ENCODE measurements at places on chromosomes 16 and 17.

DNA sequence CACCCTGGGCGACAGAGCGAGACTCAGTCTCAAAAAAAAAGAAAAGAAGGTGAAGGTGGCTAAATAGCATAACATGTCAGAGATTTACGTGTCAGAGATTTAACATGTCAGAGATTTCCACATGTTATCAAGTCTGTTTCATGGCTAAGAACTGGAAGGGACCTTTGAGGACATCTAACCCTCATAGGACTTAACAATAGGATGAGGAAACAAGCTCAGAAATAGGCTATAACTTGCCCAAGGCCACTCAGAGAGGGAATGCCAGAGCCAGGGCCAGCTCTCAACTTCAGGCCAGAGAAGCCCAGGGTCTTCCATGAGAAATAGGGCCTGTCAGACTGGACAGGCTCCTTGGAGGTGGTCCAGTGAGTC, 26.8 kb upstream of the ZNF629 start:
- no peak for DNase-seq
- peaks cover 2% of the 10 kb centered on the region for H3K36me3 ChIP-seq
- peak overlapping the region; percentile 87 for H3K4me3 ChIP-seq
- H3K27me3 ChIP-seq: no peaks in the 10 kb centered on the region
- H3K27ac ChIP-seq: peak overlapping the region; percentile 87
- peaks cover 12% of the 10 kb centered on the region for H3K4me1 ChIP-seq

- DNase-seq: no peak
- no peak overlapping the region for H3K4me3 ChIP-seq
- peaks cover 28% of the 10 kb centered on the region for H3K4me1 ChIP-seq
- H3K27me3 ChIP-seq: no peaks in the 10 kb centered on the region
- no peak overlapping the region for H3K27ac ChIP-seq
These were observed 111.3 kb upstream of the NOL11 start for GRCh38 chr17:67606471-67606870.

GRCh38 chr17:38540514-38541045, 65.2 kb downstream of the SRCIN1 start:
- no peak overlapping the region for H3K4me3 ChIP-seq
- H3K27me3 ChIP-seq: peaks cover 82% of the 10 kb centered on the region
- no peaks in the 10 kb centered on the region for H3K4me1 ChIP-seq
- DNase-seq: no peak
- H3K36me3 ChIP-seq: no peaks in the 10 kb centered on the region

GRCh38 chr16:81940781-81941560, 70.3 kb downstream of the SDR42E1 start:
- peaks cover 34% of the 10 kb centered on the region for H3K36me3 ChIP-seq
- no peak overlapping the region for H3K27ac ChIP-seq
- no peaks in the 10 kb centered on the region for H3K4me1 ChIP-seq
- H3K27me3 ChIP-seq: no peaks in the 10 kb centered on the region
- no peak for DNase-seq
- no peak overlapping the region for H3K4me3 ChIP-seq

DNA sequence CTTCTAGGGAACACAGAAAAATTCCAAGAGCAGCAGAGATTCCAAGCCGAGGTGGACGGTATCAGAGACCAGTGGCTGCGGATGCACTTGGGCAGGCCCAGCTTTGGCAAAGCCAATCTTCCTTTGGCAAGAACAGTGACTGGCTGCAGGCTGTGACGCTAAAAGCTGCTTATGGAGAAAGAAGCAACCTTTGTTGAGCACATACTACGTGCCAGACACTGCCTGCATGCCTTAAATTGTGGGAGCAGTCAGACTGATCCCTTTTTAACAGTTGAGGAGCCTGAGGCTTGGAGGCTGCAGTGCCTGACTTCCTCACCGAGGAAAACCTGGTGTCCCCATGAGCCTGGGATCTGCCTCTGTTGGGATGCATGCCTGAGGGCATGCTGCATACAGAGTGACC, 69.0 kb upstream of the AMZ2 start:
- H3K4me3 ChIP-seq: no peak overlapping the region
- no peaks in the 10 kb centered on the region for H3K27me3 ChIP-seq
- H3K4me1 ChIP-seq: peaks cover 22% of the 10 kb centered on the region
- H3K36me3 ChIP-seq: peaks cover 25% of the 10 kb centered on the region
- no peak overlapping the region for H3K27ac ChIP-seq

DNA sequence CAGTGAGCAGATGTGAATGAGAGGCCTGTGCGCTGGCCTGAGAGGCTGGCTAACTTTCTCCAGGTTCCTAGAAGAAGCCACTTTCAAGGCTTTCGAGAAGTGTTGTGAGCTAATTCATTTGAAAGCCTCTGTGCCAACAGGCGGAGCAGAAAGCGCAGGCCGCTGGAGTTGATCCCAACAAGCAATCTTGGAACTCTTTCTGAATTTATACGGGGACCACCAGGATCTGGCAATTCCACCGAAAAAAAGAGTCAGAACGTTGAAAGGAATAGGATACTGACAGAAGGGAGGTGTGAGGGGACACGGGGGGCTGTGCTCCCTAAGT, 71.3 kb upstream of the METRNL start:
- DNase-seq: no peak
- no peak overlapping the region for H3K27ac ChIP-seq
- no peaks in the 10 kb centered on the region for H3K4me1 ChIP-seq
- no peaks in the 10 kb centered on the region for H3K36me3 ChIP-seq
- no peaks in the 10 kb centered on the region for H3K27me3 ChIP-seq

DNA sequence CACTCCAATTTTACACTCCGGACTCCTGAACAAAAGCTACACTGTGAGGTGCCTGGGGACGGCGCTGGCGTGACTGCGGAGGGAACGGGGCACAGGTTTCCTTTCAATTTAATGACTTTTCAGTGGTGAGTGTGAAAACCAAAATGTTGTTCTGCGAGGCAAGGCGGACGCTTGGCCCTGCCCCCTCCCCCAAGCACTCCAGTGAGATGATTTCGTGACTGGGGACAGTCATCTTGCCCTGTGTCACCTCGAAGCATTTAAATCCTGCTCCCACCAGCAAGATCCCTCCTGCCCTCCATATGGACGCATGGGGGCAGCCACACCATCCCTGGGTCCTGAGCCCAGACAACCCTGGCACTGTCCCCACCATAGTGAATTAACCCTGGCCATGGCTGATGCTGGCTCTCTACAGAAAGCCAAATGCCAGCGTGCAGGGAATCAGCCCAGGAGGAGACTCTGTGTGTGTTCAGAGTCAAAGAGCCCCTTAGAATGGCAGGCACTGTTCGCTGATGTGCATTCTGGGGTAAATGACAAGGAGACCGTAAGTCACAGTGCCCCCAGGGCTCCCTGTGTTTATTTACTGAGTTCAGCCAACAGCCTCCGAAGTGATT, 41.0 kb downstream of the C16orf95 start:
- H3K4me3 ChIP-seq: no peak overlapping the region
- no peak for DNase-seq
- peaks cover 6% of the 10 kb centered on the region for H3K4me1 ChIP-seq
- H3K27me3 ChIP-seq: peaks cover 11% of the 10 kb centered on the region
- no peak overlapping the region for H3K27ac ChIP-seq

DNA sequence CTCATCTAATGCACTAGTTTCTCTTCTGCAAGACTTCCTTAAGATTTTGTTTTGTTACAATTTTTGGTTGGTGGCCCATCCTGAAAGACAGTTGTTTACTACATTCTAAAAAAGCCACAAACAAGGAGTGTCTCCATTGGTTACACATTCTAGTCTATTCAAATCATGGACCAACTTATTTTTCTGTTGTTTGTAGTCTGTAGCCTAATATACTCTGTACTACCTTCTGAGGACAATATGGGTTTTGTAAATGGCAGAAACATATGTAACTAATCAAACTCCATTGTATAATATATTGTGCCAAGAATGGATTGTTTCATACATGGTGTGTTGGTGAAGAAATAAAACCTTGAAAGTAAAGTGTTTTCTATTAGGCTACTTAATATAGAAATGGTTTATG, 79.5 kb upstream of the DHX40 start:
- peaks cover 9% of the 10 kb centered on the region for H3K27me3 ChIP-seq
- H3K4me3 ChIP-seq: no peak overlapping the region
- no peak for DNase-seq
- H3K4me1 ChIP-seq: no peaks in the 10 kb centered on the region
- no peak overlapping the region for H3K27ac ChIP-seq

DNA sequence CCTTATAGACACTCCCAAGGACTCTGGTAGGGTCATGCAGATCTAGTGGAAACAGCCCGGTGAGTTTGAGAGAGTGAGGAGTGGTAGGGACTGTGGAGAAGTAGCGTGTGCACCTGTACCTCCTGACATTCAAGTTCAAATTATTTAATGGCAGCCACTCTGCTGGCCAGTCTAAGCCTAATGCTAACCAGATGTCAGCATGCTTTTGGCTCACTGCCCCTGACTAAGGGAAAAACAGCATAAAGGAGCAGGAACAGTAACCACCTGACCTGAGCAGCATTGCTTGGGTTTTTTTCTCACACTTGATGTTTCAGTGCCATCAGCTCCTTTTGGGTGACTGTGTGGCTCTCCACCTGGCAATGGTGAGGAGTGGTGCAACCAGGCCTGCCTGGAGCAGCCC, 23.8 kb upstream of the SLC12A3 start:
- peaks cover 14% of the 10 kb centered on the region for H3K36me3 ChIP-seq
- DNase-seq: no peak
- H3K27ac ChIP-seq: no peak overlapping the region
- H3K4me3 ChIP-seq: no peak overlapping the region
- H3K4me1 ChIP-seq: no peaks in the 10 kb centered on the region

DNA sequence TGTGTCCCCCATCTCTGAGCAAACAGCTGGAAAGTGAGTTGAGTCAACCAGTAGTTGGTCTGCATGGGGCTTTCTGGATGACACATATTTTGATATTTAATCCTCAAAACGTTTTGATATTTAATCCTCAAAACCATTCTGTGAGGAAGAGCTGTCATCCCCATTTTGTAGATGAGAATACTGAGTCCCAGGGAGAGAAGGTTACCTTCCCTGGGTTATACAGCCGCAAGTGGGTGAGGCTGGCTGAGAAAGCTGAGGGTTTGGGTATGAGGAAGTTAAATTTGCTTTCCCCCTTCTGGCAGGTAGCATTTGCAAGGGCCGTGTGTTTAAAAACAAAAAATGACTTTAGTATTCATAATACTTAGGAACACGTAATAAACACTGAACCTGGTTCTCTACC, 447.2 kb downstream of the XYLT1 start:
- H3K36me3 ChIP-seq: peaks cover 2% of the 10 kb centered on the region
- H3K27me3 ChIP-seq: no peaks in the 10 kb centered on the region
- no peak overlapping the region for H3K27ac ChIP-seq
- DNase-seq: no peak

DNA sequence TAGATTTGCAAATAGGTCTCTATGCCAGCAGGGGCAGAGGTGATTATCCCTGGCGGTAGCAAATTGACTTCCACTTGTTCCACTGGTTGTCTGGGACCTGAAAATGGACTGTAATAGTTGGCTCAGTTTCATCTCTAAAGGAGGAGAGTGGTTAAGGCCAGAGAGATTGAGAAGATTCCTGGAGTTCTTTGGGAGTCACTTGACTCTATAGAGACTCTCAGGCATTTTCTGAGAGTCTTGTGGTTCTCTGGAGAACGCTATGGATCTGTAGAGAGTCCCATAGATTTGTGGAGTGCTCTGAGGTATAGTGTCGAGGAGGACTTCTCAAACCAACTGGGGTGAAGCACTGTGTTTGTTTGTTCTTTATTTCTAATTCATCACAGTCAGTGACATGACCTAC, 8.9 kb upstream of the PMP22 start:
- H3K36me3 ChIP-seq: no peaks in the 10 kb centered on the region
- no peak for DNase-seq
- no peak overlapping the region for H3K27ac ChIP-seq

- no peak overlapping the region for H3K4me3 ChIP-seq
- DNase-seq: no peak
- H3K27ac ChIP-seq: no peak overlapping the region
- H3K27me3 ChIP-seq: no peaks in the 10 kb centered on the region
- no peaks in the 10 kb centered on the region for H3K4me1 ChIP-seq
These were observed 38.5 kb downstream of the OTOA start for GRCh38 chr16:21702276-21702675.

- peaks cover 42% of the 10 kb centered on the region for H3K27me3 ChIP-seq
- no peak overlapping the region for H3K27ac ChIP-seq
- no peaks in the 10 kb centered on the region for H3K36me3 ChIP-seq
- no peak for DNase-seq
These were observed 89.2 kb upstream of the BRD7 start for GRCh38 chr16:50457979-50458491.

- no peaks in the 10 kb centered on the region for H3K36me3 ChIP-seq
- DNase-seq: no peak
- H3K4me1 ChIP-seq: no peaks in the 10 kb centered on the region
These were observed 360.4 kb upstream of the ZFHX3 start for GRCh38 chr16:73408311-73408710.

DNA sequence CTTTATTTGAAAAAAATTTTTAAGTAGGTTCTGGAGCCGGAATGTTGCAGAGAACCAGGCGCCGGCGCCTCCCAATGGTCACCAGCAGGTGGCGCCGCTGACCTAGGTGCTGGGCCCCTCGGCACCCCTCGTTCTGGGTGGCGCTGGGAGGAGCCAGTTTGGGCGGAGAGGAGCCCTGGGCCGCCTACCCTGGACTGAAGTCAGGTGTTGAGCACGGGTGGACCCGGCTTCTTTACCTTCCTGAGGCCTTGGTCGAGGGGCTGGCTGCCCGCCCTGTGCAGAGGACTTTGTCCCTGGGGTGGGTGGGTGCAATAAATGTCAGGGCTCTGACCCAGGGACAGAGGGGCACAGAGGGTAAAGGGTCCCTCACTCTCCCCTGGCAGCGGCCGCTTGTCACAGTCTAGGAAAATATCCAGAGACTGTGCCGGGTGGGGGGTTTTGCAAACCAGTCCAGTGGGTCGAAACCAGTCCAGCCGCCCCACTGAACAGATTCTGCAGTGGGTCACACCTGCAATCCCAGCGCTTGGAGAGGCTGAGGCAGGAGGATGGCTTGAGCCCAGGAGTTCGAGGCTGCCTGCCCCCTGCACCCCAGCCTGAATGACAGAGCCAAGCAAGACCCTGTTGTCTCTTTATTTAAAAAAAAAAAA, 30.1 kb upstream of the TNFRSF13B start:
- peak; percentile 69 for DNase-seq
- no peak overlapping the region for H3K27ac ChIP-seq
- H3K36me3 ChIP-seq: peaks cover 2% of the 10 kb centered on the region
- H3K4me1 ChIP-seq: peaks cover 5% of the 10 kb centered on the region
- H3K27me3 ChIP-seq: no peaks in the 10 kb centered on the region
